Jurkat, Clone E6-1 (cell line): ENCODE measurements at places on chromosomes 7 and 10.

- no peak for DNase-seq
These were observed 96.4 kb downstream of the WDR37 start for GRCh38 chr10:1152386-1153250.

DNA sequence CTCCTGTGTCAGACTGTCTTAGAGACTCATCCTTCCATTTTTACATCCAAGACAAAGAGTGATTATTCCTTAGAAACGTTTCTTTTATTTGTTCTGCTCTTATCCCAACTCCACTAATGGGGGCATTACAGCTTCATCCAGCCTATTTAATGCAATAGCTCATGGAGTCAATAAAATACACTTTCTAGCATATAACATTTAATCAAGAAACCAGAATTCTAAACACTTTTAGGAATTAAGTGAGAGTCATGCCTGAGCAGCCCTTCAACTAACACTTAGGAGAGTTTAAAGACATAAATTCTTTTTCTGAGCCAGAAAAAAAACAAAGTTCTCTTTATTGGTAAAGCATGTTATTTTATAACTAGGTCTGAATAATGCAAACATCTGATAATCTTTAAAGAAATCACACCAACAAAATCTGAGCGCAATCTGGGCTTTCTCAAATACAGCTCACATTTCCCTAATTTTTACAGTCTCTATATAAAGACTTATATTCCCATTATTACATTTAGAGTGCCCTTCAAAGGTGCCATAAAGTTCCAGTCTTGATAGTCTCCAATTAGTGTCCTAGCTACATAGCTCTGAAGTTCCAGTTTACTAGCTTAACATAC is 361.7 kb upstream of the HPS1 start:
- no peak for DNase-seq

DNA sequence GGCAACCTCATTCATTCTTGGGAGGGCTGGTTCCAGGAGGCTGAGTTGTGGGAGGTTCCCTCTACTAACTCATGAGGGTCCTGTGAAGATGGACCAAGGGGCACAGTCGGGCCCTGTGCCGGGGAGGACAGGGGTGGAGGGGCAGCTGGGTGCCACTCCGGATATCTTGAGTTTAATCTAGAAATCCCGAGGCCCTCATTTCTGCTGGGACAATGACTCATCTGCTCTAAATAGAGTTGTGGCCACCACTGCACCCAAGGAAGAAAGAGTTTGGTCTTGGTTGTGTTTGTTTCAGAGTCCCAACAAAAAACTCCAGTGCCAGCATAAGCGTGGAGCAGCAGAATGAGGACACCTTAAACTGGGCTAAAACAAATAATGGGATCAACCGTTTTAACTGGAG is 82.4 kb downstream of the EBF3 start:
- no peak for DNase-seq

- DNase-seq: no peak
These were observed 161.1 kb downstream of the PRKAG2 start for GRCh38 chr7:151715666-151716315.

GRCh38 chr7:155954550-155955366 is 142.5 kb upstream of the SHH start:
- no peak for DNase-seq

DNA sequence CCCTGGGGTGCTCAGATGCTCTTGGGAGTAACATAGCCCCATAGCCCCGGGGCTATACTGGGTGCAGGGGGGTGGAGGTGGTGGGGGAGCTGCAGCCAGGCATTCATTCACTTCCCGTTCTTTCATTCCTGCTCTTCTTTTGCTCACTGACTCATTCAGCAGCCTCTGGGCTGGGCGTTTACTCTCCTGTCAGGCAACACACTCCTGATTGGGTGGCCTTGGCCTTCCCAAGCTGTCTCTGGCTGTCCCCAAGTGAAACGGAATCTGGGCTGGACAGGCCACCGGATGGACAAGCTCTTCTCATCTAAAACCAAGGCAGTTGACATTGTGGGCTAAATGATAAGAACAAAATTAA is 34.6 kb downstream of the CHST3 start:
- no peak for DNase-seq

GRCh38 chr7:82375713-82376112 is 67.9 kb downstream of the CACNA2D1 start:
- DNase-seq: no peak

- DNase-seq: no peak
These were observed 297.6 kb downstream of the MTERF1 start for GRCh38 chr7:91582799-91583477.

DNA sequence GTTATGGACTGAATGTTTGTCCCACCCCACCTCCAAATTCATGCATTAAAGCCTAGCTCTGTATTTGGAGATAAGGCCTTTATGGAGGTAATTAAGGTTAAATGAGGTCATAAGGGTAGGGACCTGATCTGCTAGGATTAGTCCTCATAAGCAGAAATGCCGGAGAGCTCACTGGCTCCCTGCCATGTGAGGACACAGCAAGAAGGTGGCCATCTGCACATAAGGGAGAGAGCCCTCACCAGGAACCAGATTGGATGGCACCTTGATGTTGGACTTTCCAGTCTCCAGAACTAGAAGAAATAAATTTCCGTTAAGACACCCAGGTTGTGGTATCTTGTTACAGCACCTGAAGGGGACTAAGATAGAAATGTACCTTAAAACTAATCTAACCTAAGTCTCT is 816.1 kb upstream of the C7orf33 start:
- DNase-seq: no peak

GRCh38 chr7:140638173-140638791 is 2.3 kb downstream of the DENND2A start:
- no peak for DNase-seq
